ENCODE measurements at places on chromosomes 3 and 15. TPM values are rescaled to one million over a fixed set of nuclear protein-coding genes. Genes with fewer than 3 reads are reported as not detected.

Gene PRKCI
- 21.0 TPM for total RNA-seq

Gene TERC
- 69.2 TPM for total RNA-seq

Gene GPR62
- total RNA-seq = 0.06 TPM

Gene PYGO1
- total RNA-seq = 4.7 TPM

Gene ESYT3
- total RNA-seq = not detected

Gene PTH1R
- not detected for total RNA-seq

Gene RASL12
- total RNA-seq = not detected

Gene CDC25A
- 9.7 TPM for total RNA-seq

Gene TIMP4
- not detected for total RNA-seq

Gene GHSR
- not detected for total RNA-seq

Gene SOX2
- not detected for total RNA-seq
